Skeletal muscle tissue (tissue), 5 donors: ENCODE measurements at places on chromosomes 16 and 17. TPM values are rescaled to one million over a fixed set of nuclear protein-coding genes. Genes with fewer than 3 reads are reported as not detected.

GUCY2D gene
- total RNA-seq, result not detected

ZG16B gene
- 0.52 TPM for total RNA-seq

SLC47A1 gene
- 0.52 TPM for total RNA-seq

SCNN1B gene
- total RNA-seq, result not detected

KRT12 gene
- total RNA-seq, result not detected

PRDM7 gene
- total RNA-seq, result not detected

KCNG4 gene
- not detected for total RNA-seq

PRPSAP2 gene
- total RNA-seq, result 40.7 TPM

CCL5 gene
- 0.52 TPM for total RNA-seq

CTRB2 gene
- total RNA-seq, result not detected

C16orf46 gene
- total RNA-seq, result not detected

LDHD gene
- total RNA-seq, result 6.3 TPM

PLXDC1 gene
- total RNA-seq, result 0.52 TPM

EFNB3 gene
- total RNA-seq, result 1.0 TPM

TMEM100 gene
- 6.3 TPM for total RNA-seq

MT1A gene
- total RNA-seq, result not detected

PIK3R5 gene
- 2.1 TPM for total RNA-seq

CDC6 gene
- 4.2 TPM for total RNA-seq

SEZ6L2 gene
- total RNA-seq, result 2.1 TPM

ABCA3 gene
- total RNA-seq, result 8.4 TPM

CRHR1 gene
- total RNA-seq, result 0.52 TPM

LRRC75A gene
- 3.7 TPM for total RNA-seq

PDILT gene
- total RNA-seq, result not detected

CCDC92B gene
- total RNA-seq, result not detected

GPR179 gene
- not detected for total RNA-seq

HAP1 gene
- total RNA-seq, result not detected

UBN1 gene
- total RNA-seq, result 11.0 TPM

SPAG9 gene
- total RNA-seq, result 92.9 TPM

TM4SF5 gene
- total RNA-seq, result not detected

AATK gene
- 10.4 TPM for total RNA-seq

NOD2 gene
- total RNA-seq, result 0.52 TPM

NME1 gene
- 44.9 TPM for total RNA-seq
